Caki2 (cell line): ENCODE measurements at places on chromosomes 5 and 9. TPM values are rescaled to one million over a fixed set of nuclear protein-coding genes. Genes with fewer than 3 reads are reported as not detected.

Gene PCDHGA8
- total RNA-seq, result not detected in 2 replicates

Gene GABRA1
- not detected in 2 replicates for total RNA-seq

Gene ZBTB34
- 3.4 and 4.1 TPM in 2 replicates for total RNA-seq

Gene COL5A1
- 21.3 and 30.8 TPM in 2 replicates for total RNA-seq

Gene RAD23B
- 103 and 140 TPM in 2 replicates for total RNA-seq

Gene AGXT2
- not detected in 2 replicates for total RNA-seq

Gene RGS3
- 52.7 and 74.5 TPM in 2 replicates for total RNA-seq

Gene CTXN3
- total RNA-seq, result not detected in 2 replicates

Gene ADAMTS12
- not detected in 2 replicates for total RNA-seq

Gene SPINK9
- total RNA-seq, result not detected in 2 replicates

Gene TMEM215
- total RNA-seq, result not detected in 2 replicates

Gene FAM200C
- 7.6 and 8.3 TPM in 2 replicates for total RNA-seq

Gene PCDHA8
- total RNA-seq, result 0.51 TPM in 1 of 2 replicates, not detected in the other

Gene TMEM232
- total RNA-seq, result not detected in 2 replicates
